Nucleus accumbens (tissue), 56 donors: ENCODE measurements at places on chromosomes 2 and 18.

- DNase-seq = no peak
Observed at GRCh38 chr18:66749030-66749429, 145.1 kb upstream of the CDH19 start.

DNA sequence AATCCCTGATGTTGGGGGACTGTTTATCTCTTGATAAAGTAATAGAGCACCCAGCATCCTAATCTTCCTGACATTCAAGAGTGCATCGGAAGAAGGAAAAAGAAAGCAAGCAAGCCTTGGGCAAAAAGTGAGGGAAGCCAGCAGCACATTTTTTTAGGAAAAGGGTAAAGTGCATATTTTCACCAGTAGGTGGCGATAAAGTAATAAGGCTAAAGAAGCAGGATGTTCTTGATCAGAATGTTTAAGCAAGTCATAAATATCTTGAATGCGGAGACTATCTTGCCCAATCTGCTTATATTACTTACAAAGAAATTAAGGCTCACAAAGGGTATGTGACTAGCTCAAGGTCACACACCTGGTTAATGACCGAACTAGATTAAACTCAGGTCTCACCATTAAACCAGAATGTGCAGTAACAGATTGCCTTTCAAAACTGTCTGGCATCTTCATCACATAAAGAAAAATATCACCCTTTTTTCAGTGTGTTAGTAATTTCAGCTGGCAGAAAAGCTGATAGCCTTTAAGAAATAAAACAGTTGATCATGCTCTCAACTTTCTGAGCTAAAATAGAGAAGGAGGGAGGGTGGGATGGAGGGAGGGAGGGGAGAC is 83.8 kb downstream of the VIT start:
- DNase-seq = no peak

GRCh38 chr2:2806711-2807110 is 475.6 kb upstream of the MYT1L start:
- no peak for DNase-seq

DNA sequence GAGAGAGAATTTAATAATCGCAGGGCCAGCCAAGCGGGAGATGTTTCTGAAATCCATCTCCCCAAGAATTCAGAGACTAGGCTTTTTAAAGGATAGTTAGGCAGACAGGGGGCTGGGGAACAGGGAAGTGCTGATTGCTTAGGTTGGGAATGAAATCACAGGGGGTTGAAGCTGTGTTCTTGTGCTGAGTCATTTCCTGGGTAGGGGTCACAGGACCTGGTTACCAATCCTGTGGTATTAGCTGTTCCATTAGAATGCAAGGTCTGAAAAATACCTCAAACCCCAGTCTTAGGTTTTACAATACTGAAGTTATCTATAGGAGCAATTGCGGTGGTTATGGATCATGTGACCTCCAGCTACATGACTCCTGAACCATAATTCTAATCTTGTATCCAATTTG is 4.6 kb downstream of the SP140 start:
- no peak for DNase-seq

DNA sequence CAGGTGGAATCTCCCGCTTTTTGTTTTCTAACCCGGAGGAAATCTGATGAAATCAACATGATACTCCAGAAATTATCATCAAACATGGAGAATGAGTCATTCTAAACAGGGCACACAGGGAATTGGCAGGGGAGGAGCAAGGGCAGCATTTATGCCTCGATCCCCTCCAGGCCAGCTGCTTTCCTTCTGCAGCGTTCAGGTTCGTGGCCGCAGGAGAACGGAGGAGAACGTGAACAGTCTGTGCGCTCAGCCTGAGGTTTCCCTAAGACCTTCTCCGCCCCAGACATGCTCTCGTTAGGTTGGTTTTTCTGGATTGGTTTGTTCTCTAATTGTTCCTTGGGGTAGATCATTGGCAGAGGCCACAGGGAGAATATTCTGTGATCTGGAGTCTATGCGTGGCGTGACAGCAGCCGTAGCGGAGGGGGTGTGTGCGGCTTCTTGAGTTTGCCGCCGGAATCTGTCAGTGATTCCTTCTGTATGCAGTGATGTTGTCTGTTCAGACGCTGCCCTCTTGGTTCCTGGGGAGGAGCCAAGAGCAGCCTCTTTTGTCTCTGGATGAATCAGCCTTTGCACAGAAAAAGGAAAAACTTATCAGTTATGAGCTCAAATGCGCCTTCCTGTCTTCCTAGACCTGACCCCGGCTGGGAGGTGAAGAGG is 75.9 kb downstream of the SH3BP4 start:
- DNase-seq = no peak

- DNase-seq = no peak
Observed at GRCh38 chr18:30775629-30776028, 266.9 kb downstream of the DSC3 start.

DNA sequence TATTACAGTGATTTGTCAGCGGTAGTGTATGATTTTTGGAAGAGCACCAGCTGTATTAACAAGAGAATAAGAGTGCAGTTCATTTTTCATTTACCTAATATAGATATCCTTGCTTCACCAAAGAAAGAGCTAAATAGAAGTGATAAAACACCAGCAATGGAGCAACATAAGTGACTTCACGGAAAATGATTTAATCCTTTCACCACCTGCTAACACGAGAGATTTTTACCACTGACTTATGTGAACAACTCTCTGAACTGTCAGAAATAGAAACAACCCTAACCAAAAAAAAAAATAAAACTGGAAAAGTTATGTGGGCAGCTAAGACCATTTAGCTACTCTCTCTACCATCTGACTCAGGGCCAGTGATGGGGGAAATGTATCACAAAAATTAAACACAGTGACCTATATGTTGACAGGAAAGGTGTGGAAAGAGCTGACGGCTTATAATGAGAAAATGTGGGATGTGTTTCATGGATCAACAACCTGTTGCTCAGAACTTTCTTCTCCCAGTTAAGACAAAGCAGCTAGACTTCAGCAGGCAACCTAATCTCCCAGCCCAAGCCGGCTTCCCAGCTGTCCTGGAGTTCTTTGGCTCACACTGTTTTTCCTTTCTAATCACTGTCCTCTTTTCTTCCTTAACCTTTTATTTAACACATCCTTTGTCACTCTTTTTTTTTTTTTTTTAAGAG is 272.7 kb downstream of the SS18 start:
- DNase-seq = no peak

DNA sequence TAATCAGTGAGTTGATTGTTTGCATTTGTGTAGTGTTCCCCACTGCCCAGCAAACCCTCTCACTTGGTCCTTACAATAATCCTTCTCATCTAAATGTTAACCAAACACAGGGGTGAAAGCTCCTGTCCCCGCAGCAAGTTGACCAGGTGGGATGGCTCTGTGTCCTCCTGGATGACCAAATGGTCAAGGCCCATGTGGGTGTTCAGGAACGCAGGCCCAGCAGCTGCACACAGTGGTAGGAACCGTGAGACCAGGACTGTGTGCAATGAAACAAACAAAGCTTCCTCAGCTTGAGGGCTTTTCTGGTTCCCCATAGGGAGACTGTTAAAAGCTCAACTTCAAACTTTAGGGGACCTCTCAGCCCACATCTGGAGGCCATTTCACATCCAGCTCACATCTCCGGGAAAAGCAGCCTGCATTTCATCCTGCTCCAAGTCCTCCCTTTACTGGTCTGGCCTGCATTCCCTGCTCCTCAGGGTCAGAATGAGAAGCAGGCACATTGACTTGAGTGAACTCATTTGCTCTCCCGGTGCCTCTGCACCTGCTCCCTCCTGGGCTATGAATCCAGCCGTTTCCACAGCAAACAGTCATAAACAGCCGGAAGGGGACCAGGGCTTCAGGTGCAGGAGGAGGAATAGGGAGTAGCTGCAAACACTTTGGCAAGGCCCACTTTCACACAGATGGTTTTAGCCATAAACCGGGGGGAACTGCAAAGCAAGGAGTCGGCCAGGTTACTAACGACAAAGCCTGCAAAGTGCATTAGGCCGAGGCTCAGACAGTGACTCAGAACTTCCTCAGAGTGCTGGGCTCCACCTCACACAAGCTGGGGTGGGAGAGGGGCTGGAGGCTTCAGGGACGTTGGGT is 144.7 kb downstream of the CAPN13 start:
- DNase-seq = no peak

DNA sequence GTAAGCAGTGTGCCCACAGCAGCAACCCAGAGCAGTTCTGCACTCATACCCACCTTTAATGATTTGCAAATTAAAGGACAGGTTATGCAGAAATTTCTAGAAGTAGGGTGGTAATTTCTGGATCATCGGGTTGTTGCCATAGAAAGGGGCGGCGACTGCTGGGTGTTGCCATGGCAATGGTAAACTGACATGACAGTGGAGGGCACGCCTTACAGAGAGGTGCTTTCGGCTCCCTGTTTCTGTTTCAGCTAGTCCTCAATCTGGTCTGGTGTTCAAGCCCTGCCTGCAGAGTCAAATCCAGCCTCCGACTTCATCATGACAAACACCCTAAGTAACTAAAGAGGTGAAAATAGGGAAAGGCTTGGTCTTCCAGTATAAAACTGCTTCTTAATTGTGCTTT is 667.7 kb downstream of the SOCS6 start:
- no peak for DNase-seq

- no peak for DNase-seq
Observed at GRCh38 chr2:64376926-64377325, 77.0 kb upstream of the LGALSL start.

GRCh38 chr18:51170664-51171063 is 26.8 kb downstream of the MEX3C start:
- no peak for DNase-seq

DNA sequence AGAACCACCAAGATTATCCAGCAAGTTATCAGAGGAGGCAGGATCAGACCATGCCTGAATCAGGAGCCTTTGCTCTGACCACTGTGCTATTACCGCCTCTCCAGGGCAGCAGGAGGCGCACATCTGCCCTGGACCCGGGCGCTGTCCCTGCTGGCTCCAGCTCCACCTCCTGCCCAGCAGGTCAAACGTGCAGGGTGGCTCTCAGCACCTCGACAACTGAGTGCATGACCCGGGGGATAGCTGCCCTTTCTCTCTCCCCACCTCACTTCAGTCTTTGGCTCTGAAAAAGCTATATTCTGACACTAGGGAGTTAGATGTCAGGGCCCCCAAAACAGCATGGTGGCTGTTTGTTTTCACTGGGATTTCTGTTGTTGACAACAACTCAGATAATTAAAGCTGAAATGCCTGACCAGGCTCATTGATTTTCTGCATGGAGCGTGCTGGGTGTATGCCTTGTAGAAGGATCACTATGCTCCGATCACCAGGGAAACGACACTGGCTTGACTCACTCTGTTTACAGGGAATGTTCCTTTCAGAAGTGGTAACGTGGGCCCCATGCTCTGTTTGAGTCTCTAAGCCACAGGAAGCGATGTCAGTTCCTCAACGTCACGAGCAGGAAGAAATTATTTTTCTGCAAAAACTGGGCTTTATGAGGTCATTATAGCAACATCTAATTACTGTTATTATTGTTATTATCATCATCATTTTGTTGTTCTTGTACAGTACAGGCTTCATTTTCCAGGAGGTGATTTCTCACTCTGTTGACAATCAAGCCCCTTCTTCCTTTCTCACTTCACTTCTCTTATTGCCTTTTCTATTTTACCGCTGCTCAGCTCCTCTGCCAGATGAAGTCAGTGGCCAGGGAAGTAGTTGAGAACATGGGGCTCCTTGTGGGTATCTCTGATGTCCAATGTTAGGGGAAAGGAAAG is 125.6 kb downstream of the PLB1 start:
- peak; percentile 47 for DNase-seq

- no peak for DNase-seq
Observed at GRCh38 chr2:231321556-231322334, 73.8 kb upstream of the B3GNT7 start.

DNA sequence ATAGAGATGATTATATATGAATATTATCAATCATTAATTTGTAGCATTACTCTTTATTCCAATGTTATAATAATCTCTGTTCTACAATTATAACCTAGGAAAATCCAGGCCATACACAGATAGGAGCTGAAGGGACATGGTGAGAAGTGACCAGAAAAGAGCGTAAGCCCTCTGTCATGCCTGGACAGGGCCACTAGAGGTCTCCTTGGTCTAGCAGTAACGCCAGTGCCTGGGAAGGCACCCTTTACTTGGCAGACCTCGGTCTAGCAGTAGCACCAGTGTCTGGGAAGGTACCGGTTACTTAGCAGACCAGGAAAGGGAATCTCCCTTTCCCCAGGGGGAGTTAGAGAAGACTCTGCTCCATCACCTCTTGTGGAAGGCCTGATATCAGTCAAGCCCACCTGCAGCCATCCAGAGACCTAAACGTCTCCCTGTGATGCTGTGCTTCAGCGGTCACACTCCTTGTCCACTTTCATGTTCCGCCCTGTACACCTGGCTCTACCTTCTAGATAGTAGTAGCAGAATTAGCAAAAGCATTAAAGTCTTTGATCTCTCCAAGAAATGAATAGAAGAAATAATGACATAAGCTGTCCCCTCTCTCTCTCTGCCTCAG is 447.5 kb upstream of the FSIP2 start:
- DNase-seq = no peak

GRCh38 chr2:167592441-167592840 is 655.0 kb downstream of the STK39 start:
- no peak for DNase-seq

GRCh38 chr18:36717422-36718110 is 111.2 kb downstream of the TPGS2 start:
- DNase-seq = no peak

DNA sequence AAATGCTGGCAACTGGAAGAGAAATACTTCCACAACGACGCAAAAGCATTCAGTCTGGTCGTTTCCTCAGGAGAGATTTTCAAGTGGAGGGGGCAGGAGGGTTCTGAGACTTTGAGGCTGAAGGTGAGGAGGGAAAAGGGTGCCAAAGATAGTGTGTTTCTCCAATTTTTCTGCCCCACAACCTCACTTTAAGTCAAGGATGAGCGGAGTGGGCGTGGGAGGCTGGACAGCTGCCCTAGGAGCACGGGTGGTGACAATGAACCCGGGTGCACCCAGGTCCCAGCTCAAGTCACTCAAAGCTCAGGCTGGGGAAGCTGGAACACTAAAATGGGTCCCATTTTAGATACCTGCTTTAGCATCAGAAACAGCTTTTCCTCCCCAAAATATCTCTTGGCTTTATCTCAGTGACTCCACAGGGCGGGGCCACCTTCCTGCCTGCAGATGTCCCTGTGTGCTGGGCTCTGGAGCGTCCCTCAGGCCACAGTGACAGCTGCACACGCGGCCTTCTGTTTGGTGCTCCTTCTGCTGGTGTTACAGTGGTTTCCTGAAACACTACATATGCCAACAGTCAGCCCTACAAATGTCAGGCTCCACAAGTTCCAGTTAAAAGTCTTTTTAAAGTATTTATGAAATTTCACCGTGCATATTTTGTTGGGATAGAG is 1.4 kb upstream of the MBP start:
- no peak for DNase-seq

DNA sequence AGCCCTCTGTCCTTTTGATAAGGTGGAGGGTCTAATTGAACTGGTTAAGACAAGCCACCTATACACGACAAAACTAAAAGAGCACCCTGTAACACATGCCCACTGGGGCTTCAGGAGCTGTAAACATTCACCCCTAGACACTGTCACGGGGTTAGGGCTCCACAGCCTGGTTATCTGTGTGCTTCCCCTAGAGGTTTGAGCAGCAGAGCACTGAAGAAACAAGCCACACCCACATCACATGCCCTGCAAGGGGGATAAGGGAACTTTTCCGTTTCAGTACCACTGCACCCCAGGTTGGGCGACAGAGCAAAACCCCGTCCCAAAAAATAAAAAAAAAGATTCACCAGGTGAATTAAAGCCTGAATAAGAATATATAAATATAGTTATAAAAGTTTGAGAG is 913.7 kb upstream of the ACVR2A start:
- no peak for DNase-seq
